ENCODE measurements at places on chromosomes 1 and 21. TPM values are rescaled to one million over a fixed set of nuclear protein-coding genes. Genes with fewer than 3 reads are reported as not detected.

The MFAP2 gene
- total RNA-seq: 4.2 TPM

The ZBED6 gene
- total RNA-seq: 13.7 TPM

GRCh38 chr1:103517380-103518047, 8.0 kb upstream of the RNPC3 start:
- no peak for DNase-seq

The GUCA2B gene
- not detected for total RNA-seq

DNA sequence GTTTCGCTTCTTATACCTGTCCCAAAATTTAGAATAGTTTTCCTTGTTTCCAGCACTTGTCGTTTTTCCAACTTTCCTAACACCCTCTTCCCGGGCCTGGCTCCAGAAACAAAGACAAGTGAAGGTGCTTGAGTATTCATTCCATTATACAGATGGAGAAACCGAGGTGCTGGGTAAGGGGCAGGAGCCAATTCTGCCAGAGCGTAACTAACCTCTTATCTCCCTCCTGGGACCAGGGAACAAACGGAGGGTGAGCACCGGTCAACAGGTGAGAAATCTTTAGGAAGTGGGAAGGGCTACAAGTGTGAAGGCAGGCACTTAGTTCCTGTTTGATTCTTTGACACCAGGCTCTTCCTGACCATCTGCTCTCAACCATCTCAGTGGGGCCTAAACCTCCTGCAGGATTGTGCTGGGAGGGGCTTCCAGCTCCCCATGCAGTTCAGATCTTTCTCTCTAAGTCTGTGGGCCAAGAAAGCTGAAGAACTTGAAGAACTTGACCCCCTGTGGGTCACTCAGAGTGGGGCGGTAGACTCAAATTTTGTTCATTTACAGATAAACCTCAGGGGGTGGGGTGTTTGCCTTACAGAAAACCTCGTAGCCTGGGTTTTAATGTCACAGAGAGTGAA, 8.7 kb downstream of the PLXNA2 start:
- DNase-seq: no peak

DNA sequence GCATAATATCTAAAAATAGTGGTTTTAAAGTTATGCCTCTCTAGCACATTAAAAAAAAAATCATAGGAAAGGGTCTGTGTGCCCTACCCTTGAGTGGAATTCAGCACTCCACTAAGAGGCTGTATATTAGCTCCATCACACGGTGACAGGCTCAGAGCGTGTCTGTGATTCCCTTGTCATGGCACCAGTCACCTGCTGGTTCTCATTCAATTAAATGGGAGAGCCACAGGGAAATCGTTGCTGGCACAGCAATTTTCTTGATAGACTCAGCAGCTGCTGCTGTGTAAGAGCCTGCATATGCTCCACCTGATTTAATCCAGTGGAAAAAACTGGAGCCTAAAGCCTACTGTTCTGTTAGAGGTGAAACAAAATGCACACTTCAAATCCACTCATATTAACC, 9.5 kb downstream of the ATP6V1G3 start:
- DNase-seq: no peak

The CR1 gene
- 2.2 TPM for total RNA-seq

DNA sequence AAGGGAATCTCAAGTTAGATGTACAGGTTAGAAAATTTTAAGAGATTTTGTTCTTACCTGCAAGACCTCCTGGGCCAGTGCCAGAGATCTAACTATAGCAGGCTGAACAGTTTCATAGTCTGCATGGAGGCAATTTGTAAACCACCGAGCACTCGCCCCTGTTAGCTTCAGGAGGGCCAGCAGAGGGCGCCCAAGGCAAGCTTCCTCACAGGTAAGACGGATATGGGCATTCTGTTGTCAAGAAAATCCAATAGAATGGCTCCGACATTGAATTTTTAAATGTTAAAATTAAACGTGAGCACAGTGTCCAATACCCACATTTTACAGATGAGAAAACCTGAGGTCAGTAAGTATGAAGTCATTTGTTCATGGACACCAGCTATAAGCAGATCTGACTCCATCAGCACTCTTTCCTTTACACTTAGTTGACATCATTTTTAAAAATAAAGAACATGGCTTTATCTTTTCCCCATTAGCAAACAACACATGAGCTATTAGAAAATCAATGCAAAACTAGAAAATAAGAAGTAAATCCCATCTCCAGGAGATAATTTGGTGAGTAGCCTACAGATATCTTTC, 2.2 kb downstream of the REG4 start:
- DNase-seq: peak; percentile 78

- DNase-seq: no peak
Observed at GRCh38 chr1:198657550-198658064, 18.8 kb downstream of the PTPRC start.

The CFAP141 gene
- not detected for total RNA-seq

The OLIG2 gene
- total RNA-seq: not detected

DNA sequence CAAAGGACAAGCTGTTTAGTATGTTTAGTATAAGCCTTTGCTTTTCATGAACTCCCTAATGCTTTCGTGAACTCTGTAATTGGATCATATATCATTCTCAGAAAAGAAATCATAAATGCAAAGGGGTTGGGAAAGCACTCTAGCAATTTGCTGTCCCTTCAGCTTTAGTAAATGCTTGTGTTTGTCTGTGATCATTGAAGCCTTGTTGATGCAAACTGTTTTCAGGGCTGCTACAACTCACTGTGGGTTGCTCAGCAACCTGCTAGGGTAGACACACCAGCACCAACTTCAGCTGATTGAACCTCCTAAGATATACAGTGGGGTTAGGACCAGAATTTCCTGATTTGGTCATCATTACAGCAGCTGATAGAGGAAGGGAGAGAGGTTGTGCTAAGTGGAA, 95.0 kb downstream of the SGIP1 start:
- DNase-seq: no peak

DNA sequence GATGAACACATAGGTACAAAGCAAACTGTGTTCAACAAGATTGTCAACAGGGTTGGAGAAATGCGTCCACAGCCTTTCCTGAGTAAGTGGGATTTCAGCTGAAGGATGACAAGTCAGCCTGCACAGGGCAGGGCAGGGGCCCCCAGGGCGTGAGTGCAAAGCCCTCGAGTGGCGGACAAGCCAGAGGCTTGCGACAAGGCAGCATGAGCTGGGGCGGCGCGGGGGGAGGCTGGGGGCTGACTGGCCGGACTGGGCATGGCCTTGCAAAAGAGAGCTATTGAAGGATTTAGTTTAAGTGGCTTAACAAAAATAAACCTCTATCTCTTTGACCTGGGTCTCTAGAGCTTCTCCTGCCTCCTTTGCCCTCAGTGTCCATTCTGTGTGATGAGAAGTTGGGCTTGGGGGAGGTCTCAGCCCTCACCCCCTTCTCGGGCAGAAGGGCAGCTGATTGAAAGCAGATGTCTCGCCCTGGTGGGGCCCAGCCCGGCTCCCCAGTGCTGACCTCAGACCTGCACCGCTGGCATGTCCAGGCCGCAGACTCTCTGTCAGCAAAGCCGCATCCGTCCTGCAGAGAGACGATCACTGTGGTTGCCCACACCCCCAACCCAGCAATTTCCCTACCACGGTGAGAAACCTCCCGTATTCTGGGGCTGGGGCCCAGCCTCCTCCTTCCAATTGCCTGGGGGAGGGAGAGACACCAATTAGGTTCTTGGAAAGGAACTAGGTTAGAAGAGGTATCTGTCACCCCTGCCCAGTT, 24.3 kb upstream of the EPS8L3 start:
- DNase-seq: no peak

DNA sequence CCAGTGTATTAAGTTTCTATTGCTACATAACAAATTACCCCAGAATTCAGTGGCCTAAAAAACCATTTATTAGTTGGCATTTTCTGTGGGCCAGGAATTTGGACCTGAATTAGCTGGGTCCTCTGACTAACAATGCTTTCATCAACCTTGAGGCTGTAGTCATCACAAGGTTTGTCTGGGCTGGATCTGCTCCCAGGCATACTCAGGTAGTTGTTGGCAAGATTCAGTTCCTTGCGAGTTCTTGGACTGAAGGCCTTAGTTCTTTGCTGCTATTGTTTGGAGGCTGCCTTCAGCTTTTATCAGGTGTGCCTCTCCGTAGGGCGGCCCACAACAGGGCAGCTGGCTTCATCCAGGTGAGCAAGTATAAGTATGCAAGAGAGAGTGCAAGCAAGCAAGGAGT, 31.4 kb upstream of the DEPDC1 start:
- DNase-seq: no peak

The CCDC190 gene
- 0.62 TPM for total RNA-seq

The SGIP1 gene
- 2.9 TPM for total RNA-seq

The LRIF1 gene
- 18.0 TPM for total RNA-seq

DNA sequence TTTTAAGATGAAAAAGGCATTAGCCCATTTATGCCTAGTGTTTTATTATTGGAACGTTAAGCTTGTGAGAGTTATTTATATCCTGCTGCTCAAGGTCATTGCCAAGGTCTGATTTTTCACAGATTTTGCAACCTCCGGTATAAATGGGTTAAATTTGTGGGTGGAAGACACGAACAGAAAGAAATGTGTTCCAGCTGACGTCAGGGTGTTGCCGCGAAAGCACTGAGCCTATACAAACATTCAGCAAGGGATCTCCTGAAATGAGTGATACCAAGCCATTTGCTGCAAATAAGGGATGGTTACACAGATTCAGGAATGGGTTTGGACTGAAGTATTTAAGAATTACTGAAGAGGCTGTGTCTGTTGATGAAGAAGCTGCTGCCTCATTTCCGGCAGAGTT, 32.2 kb downstream of the TMED5 start:
- DNase-seq: no peak

DNA sequence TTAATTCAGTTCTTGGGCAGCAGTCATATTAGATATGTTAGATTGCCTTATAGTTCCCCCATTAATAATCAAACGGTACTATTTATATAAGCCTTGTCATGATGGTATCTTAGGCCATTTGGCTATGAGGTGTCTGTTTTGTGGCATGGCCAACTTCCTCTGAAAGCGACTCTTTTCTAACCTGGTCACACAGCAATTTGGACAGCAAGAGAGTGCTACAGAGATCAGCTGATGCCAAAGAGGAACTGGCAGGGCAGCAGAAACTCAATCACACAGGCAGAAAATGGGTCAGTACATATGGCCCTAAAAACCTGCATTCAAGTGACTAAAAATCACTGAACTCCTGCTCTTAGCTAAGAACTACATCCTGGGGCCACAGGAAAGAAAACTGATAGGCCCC, 13.4 kb upstream of the MUTYH start:
- DNase-seq: no peak

The NR5A2 gene
- 1.7 TPM for total RNA-seq

DNA sequence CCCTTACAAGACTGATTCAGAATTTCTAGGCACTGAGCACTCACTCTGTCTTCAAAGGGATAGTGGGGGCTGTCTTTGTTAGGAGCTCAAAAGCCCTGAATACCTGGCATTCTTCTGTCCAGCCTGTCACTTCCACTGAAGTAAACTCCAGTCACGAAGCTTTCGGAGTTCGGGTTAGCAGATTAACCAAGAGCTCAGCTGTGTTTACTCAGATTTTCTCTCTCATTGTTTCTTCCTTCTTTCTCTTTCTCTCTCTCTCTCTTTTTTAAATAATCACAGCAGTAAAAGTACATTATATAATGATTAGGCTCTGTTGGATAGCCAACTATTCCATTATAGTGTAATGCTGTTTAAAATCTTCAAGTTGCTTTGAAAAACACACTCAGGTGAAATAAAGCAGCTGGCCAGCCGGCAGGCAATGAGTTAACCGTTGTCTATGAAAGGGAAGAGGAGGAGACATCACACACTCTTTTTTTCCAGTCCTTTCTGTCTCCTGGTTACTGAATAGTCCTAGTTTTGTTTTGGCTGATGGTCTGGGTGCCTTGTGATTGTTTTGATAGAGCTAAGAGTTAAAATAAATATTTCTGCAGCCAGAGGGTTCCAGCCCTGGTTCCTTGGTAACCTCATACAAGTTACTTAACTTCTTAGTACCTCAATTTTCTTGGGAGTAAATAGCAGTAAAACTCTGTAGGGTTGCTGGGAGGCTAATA, 89.8 kb downstream of the ADSS2 start:
- no peak for DNase-seq

GRCh38 chr1:41672641-41673361, 188.3 kb upstream of the EDN2 start:
- no peak for DNase-seq

DNA sequence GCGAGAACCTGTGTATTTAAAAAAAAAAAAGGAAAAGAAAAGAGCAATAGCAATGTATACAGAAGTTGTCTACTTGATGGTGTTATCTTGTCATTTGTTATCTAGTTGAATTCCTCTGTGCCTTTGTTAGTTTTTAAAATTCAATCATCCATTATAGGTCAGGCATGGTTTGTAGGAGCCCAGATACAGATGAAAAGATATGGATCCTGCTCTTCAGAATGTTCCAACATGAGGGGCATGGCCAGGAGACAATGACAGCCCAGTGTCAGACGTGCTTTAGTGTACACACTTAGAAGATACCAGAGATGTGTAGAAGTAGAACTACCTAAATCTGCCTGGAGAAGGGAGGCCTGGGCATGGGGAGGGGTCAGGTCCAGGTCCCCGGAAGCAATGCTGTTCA, 16.6 kb downstream of the MTARC2 start:
- DNase-seq: no peak

DNA sequence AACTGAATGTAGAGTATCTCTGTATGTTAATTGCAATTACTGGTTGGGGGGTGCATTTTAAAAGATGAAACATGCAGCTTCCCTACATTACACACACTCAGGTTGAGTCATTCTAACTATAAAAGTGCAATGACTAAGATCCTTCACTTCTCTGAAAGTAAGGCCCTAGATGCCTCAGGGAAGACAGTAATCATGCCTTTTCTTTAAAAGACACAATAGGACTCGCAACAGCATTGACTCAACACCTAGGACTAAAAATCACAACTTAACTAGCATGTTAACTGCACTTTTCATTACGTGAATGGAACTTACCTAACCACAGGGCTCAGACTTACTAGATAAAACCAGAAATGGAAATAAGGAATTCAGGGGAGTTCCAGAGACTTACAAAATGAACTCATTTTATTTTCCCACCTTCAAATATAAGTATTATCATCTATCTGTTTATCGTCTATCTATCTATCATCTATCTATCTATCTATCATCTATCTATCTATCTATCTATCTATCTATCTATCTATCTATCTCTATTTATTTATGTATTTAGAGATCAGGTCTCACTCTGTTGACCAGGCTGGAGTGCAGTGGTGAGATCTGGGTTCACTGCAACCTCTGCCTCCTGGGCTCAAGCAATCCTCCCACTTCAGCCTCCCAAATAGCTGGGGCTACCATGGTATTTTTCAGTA, 47.8 kb downstream of the CHML start:
- DNase-seq: no peak

DNA sequence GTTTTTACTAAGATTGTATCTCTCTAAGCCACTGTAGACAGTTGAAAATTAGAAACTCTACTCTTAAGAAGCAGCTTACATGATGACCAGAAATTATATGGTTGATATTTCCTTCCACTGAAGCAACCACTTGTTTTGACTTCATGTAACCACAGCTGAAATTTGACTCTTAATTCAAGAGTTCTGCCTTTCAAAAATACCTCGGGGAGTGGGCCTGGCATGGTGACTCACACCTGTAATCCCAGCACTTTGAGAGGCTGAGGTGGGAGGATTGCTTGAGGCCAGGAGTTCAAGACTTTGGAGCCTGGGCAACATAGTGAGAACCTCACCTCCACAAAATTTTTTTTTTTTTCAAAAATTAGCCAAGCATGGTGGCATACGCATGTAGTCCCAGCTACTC, 4.3 kb downstream of the AMPD1 start:
- DNase-seq: no peak

GRCh38 chr1:90800012-90800717, 83.1 kb upstream of the BARHL2 start:
- DNase-seq: no peak
